ENCODE measurements at places on chromosomes 2 and 18.

DNA sequence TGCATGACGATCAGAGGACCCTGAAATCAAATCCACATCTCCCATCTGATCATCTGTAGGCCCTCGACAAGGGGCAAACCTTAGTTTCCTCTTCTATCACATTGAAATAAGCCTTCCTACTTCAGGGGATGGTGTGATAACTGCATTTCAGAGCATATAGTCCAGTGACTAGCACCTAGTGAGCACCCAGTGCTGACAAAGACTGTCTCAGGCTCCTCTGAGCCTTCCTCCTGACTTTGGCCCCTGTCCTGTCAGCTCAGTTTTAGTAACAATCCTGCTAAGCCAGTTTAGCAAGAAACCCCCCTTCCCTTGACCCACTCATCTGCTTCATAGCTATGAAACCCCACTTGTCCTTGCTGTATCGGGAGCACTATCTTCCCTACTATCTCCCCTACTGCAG is 304.0 kb downstream of the ALK start:
- no peak for DNase-seq

GRCh38 chr2:38294597-38294996 is 82.5 kb downstream of the ATL2 start:
- DNase-seq: no peak

- DNase-seq: no peak
These were observed 152.3 kb downstream of the PAX3 start for GRCh38 chr2:222146488-222146887.

- no peak for DNase-seq
These were observed 245.9 kb downstream of the METTL4 start for GRCh38 chr18:2325308-2325849.

- DNase-seq: no peak
These were observed 340.2 kb downstream of the CMPK2 start for GRCh38 chr2:6525475-6525964.

GRCh38 chr2:136167721-136168475 is 49.9 kb upstream of the CXCR4 start:
- no peak for DNase-seq

DNA sequence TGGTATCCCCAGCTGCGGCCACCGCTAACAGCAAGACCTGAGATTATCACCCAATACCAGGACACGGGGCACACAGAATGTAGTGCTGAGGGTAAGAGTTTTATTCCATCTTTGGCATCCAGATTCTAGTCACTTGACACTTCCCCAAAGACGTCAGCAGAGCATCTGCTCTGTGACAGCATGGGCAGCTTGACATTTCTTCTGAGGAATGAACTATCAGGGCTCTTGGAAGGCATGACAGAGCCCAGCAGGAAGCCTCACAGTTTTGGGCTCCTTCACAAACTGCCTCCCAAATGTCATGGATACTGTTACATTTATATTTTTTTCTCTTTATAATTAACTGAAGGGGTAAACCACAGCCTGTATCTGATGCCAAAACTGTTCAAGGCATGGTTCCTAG is 1010.7 kb downstream of the TDRD15 start:
- DNase-seq: no peak

DNA sequence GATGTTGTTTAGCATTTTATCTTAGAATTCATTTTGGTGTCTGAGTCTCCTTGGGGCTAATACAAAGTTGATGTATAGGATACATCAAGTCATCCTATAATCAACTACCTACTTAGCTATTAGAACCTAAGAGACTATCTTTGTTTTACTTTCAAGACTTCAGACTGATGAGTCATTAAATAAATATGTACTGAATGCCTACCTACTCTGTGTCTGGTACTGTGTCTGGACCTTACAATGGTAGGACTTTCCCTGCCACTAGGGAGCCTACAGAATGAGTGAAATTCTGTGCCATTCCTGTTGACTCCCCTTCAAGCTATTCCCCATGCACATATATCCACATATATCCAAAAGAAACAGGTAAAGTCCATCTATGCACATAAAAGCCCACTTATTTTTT is 114.5 kb downstream of the ERBB4 start:
- no peak for DNase-seq

GRCh38 chr2:53559302-53559966 is 208.2 kb upstream of the CHAC2 start:
- no peak for DNase-seq

- no peak for DNase-seq
These were observed 65.6 kb downstream of the MYCN start for GRCh38 chr2:16005816-16006536.

- DNase-seq: no peak
These were observed 515.6 kb downstream of the ERBB4 start for GRCh38 chr2:212022966-212023365.

DNA sequence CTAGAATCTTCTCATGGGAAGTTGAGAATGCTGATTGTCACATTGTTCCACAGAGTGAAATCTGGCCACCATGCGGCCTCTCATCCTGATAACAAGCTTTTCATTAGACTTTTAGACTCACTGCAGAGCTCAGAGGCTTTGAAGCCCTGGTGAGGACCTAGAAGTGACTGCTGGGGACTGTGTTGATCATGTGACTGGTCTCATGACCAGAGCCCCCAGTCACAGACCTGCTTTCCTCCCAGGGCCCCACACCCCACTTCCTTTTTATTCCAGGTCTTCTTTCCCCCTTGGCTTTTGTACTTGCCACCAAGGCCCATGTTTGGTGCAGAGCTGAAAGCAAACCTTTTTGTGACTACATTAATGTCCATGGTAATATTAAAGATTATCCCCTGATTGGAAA is 45.2 kb downstream of the PRKCE start:
- DNase-seq: no peak

- no peak for DNase-seq
These were observed 20.8 kb downstream of the RASGRP3 start for GRCh38 chr2:33497221-33497650.

- no peak for DNase-seq
These were observed 1.1 kb downstream of the HOXD3 start for GRCh38 chr2:176158186-176158591.

DNA sequence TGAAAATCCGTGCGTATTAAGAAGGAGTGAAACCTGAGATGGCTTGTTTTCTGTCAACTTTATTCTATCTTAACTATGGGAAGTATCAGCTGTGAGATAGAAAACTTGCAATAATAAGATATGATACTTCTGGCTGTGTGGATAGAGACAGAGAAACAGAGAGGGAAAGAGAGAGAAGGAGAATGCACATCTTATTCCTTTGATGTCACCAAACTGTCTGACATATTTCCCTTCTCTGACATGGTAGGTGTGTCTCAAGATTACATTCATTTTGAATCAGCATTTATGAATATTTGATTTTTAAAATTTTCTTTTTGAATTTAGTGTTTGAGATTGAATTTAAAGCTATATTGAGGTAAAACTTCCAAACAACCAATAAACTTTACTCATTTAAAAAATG is 69.4 kb downstream of the CDC42EP3 start:
- DNase-seq: no peak

GRCh38 chr2:22795287-22795866 is 589.6 kb upstream of the KLHL29 start:
- DNase-seq: no peak

- no peak for DNase-seq
These were observed 954 bp upstream of the CTDSP1 start for GRCh38 chr2:218398437-218399390.

GRCh38 chr2:111116843-111117597 is 3.7 kb upstream of the BCL2L11 start:
- no peak for DNase-seq

DNA sequence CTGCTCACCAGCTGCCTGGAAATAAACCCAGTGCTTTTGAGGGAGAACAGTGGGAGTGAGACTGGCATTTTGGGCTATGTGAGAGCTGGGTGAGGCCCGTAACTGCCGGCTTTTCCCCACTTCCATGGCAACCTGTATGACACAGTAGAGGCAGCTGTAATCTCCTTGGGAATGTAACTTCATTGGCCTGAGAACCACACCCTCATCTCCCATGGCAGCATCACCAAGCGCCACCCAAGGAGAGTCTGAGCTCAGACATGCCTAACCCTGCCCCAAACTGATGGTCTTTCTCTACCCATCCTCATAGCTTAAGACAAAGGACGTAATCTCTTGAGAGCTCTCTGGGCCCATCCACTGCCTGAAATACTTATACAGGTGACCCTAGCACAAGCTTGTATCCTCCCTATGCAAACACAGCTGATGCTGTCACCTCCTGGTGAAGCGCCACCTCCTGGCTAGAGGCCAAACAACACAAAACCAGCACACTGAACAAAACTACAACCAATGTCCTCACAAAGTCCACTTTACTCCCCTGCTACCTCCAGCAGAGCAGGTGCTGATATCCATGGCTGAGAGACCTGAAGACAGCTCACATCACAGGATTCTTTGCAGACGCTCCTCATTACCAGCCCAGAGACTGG is 763.4 kb upstream of the NRXN1 start:
- no peak for DNase-seq

GRCh38 chr2:69456950-69457445 is 19.8 kb upstream of the NFU1 start:
- no peak for DNase-seq

DNA sequence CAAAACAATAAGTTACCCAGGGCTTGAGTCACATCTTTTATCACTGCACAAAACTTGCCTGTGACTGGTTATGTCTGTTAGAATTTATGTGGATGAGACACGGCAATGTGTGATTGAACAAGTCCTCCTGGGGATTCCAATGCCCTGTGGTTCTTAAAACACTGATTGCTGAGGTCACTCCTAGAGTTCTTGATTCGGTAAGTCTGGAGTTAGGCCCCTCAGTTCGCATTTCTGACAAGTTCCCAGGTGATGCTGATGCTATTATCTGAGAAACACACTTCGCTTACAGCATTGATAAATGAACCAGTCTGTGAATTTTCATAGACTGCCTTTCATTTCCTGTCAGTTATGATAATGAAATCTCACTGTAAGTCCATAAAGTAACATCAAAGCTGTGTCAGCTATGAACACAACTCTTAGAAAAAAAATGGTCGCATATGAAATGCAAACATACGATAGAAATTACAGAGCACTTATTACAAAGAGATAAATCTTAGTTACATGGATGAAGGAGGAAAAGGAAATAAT is 214.0 kb downstream of the DLGAP1 start:
- DNase-seq: no peak

GRCh38 chr2:196170213-196170605 is 1.2 kb downstream of the STK17B start:
- no peak for DNase-seq

- no peak for DNase-seq
These were observed 916 bp upstream of the OSBPL1A start for GRCh38 chr18:24398540-24398939.

- no peak for DNase-seq
These were observed 148.6 kb downstream of the TWIST2 start for GRCh38 chr2:238996331-238997136.

DNA sequence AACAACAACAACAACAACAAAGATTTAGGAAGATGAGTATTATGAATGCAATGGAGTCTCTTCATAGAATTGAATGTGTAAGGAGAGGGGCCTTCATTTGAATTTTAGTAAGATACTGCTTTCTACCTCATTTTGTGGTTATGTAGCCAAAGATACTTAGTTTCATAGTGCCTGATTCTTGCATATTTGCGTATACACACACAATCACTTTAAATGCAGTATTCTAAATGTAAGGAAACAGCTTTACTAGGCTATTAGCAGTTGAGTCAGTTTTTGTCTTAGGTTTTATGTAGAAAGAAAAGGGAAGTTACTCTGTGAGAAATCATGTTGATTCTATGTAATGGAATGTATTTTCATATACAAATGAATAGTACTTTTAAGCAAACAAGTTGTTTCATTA is 80.5 kb downstream of the HAUS1 start:
- no peak for DNase-seq

GRCh38 chr18:35410561-35410960 is 33.4 kb upstream of the ZNF396 start:
- no peak for DNase-seq

DNA sequence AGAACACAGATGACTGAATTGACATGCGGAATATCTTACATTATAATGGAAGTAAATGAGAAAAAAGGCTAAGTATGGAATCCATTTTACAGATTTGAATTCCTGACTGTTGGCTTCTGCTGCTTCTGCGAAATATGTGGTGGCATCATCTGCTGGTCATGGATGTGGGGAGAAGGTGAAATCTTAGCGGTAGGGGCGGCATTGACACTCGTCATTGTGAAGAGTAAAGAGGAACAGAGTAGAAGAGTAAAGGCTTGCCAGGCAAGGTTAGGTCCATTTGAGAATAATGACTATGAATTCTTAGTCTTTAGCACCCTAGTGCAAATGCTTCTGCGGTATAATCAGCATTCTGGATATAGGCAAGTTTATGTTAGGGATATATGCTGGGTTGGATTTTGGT is 32.4 kb downstream of the ACTR3 start:
- DNase-seq: no peak

- DNase-seq: no peak
These were observed 118.7 kb upstream of the CNTNAP5 start for GRCh38 chr2:123906361-123906760.

DNA sequence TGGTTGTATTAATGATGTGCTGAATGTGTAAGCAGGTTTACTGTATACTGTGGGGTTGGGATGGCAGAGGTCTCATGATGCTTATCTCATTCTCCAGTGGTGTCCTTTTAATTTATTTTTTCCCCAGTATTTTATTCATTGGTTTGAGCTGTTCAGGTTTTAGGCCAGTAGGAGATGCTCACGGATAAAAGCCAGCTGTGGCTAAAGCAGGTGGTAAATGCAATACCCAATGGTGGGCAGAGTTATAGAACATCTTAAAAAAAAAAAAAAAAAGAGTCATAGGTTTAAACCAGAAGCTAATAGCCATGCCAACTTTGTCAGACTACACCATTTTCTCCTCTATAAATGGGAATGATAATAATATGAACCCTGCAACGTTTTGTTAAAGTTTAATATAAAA is 57.8 kb upstream of the NEUROD1 start:
- DNase-seq: no peak
